Tibial nerve (tissue), 4 donors: ENCODE measurements at places on chromosomes 2 and 18. TPM values are rescaled to one million over a fixed set of nuclear protein-coding genes. Genes with fewer than 3 reads are reported as not detected.
A peak's percentile ranks its signal among the peaks of the same experiment; 100 is the strongest.

FSHR gene
- total RNA-seq, result not detected

ALPG gene
- total RNA-seq, result not detected

GRCh38 chr2:81714817-81715216, 1410.3 kb upstream of the LRRTM1 start:
- no peak overlapping the region for H3K4me3 ChIP-seq
- no peaks in the 10 kb centered on the region for H3K27me3 ChIP-seq
- no peaks in the 10 kb centered on the region for H3K36me3 ChIP-seq
- no peaks in the 10 kb centered on the region for H3K4me1 ChIP-seq
- DNase-seq, result no peak

DNA sequence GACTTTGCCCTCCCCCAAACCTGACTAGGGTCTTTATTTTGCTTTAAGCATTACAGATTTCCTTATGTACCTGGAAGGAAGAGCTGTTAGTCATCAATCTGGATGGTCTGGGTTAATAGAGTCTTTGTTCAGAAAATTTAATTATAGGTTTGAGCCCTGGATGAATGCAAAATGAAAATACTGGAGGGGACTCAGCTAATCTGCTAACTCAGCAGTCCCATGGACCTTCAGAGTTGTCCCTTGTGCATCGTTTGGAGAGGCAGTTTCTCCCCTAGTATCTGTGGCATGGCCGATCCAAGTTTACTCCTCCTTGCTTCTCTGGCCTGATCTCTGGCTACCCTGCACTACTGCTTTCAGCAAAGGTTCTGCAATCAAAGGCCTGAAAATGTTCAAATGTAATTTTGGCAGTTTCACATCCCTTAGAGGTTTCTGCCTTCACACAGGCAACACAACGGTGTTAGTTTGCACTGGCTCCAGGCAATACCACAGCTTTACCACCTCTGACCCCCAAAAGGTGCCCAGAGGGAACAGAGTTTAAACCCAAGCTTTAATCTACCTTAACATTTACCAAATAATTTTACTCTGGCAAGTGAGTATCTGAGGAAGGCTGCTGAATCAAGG, 134.3 kb downstream of the THADA start:
- no peak overlapping the region for H3K4me3 ChIP-seq
- DNase-seq, result no peak
- peaks cover 88% of the 10 kb centered on the region for H3K4me1 ChIP-seq
- peak overlapping the region; percentile 45 for H3K27ac ChIP-seq

DNA sequence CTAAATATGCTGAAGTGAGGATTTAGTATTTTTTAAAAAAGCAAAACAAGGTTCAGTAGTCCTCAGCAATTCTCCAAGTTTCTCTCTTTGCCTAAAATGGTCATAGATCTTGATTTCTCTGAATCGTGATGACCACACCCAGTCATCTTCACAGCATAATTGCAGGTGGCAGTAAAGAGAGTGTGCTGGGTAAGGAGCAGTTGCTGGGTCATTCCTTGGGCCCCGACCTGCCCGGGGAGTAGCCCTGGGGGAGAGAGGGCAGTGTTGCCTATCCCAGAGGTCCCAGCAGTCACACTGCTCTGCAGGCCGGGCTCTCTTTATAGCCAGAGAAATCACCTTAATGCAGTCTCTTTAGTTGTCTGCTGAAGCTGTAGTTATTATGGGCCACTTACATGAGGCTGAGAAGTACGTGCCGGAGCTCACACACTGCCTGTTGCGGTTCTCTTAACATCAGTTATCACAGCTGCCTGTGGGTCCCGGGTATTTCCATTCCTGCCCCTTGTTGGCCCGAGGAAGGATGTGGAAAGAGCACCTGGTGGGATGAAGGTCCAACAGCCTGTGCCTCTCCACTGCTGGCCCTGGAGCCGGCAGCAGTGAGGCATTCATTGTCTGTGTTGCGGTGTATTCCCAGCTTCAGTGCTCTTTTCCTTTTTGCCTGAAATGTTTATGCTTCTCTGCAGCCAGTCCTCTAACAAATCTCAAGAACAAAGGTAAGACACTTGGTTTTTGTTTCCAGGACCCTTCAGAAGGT, 230.1 kb downstream of the ALPK2 start:
- H3K4me1 ChIP-seq, result no peaks in the 10 kb centered on the region
- H3K4me3 ChIP-seq, result no peak overlapping the region
- H3K27ac ChIP-seq, result no peak overlapping the region
- no peak for DNase-seq
- H3K27me3 ChIP-seq, result no peaks in the 10 kb centered on the region
